CD4-positive, alpha-beta T cell (primary cell): ENCODE measurements at places on chromosomes 11 and 22.

DNA sequence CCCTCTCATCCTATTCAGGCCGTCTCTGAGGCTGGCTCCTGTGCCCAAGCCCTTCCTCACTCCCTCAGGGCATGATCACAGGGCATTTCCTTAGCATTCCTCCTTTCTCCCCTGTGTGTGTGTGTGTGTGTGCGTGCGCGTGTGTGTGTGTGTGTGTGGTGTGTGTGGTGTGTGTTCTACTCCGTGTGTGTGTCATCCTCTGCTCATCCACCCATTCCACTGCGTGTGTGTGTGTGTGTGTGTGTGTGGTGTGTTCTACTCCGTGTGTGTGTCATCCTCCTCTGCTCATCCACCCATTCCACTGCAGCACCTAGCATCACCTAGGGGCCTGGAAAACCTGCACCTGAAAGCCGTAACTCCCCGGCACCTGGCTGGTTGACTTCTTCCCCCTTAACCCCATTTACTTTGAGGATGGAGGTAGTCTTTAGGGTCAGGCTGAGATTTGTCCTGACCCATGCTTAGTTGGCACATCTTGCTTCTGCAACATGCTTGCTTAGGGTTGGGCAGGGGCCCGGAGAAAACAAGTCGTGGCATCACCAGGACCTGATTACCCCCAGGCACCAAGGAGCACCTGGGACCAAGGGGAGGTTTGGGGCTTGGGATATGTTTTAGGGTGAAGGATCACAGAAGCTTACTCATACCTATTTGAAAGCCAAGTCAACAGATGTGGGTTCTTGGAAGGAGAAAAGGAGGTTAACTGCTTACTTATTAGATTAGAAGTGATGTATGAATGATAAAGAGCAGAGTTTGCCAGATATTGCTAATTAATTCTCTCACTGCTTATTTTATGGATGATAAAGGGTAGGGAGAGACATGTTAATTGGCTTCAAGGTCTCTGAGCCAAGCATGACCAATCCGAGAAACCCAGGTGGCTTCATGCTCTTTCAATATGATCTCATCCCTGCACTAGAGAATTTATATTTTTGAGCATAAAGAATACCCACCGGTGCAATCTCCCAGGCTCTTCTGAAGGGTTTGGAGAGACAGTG is 18.9 kb downstream of the TIMP3 start:
- DNase-seq, result no peak

- DNase-seq, result no peak
Measured at GRCh38 chr11:82871646-82872045, 28.6 kb downstream of the PRCP start.

DNA sequence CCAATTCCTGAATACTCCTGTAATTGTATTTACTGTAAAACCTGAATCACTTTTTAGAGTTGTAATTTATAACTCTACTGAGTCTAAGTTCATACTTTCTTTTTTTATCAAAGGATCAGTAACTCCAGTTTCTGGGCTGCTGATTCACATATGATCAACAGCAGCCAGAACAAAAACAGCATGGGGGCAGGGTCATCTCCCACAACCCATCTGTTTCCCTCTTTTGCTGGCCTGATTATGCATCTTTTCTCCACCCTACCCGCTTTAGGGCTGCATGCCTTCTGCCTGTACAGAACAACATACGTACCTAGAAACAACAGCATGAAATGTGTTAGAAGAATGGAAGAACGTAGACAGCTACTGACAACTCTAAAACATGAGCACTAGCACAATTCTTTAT is 76.0 kb downstream of the MRTFA start:
- DNase-seq, result no peak

DNA sequence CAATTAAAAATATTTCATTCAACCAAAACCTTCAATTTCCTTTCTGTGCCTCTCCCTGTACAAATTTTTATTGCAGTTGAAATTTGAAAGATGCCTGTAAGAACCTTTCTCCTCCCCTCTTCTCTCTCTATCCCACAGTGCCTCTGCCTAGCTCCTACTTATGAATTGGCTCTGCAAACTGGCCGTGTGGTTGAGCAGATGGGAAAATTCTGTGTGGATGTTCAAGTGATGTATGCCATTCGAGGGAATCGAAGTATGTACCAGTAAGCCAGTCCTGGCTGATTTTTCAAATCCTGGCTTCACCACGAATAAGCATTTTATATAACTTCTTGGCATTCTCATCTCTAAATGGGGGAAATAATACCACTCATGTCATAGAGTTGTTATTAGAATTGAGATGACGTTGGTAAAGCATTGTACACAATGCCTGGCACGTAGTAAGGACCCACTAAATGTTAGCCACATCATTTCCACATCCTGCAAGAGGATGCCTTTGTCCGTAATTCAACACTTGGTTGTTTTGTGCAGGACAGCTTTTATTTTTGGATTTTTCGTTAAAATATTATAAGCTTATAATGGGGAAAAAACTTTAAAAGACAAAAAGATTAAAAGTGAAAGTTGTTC is 6.0 kb downstream of the DDX25 start:
- DNase-seq, result no peak

GRCh38 chr11:119754656-119755355 is 25.8 kb upstream of the NECTIN1 start:
- DNase-seq, result no peak

- DNase-seq, result no peak
Measured at GRCh38 chr11:68683121-68683520, 1.2 kb upstream of the GAL start.

- DNase-seq, result no peak
Measured at GRCh38 chr11:22725079-22725478, 58.7 kb downstream of the GAS2 start.

DNA sequence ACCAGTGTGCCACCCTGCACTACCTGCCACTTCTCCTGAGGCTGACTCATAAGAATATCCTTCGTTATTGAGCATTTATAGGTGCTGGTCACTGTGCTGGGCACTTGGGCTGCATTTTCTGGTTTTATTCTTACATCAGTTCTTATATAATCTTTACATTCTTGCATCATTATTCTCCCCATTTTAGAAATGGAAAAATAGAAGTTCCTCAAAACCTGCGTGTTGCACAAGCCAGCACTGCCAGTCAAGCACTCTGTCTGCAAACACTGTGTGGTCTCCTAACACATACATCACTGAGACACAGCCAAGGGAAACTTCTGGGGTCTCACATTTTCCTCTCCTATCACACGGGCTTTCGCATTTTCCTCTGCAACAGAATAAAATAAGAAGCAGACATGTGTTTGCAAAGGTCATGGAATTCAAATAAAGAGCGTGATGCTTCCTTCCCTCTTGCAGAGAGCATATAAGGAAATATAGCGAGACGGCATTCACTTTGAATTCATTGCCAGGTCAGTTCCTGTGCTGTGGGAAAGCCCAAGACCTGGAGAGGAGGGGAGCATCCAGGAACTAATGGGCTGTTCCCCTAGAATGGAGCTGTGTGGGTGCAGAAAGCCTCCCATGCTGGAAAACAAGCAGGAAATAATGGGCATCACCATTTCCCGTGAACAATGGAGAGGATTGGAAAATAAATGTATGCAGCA is 73.9 kb upstream of the SEZ6L start:
- no peak for DNase-seq

- no peak for DNase-seq
Measured at GRCh38 chr11:125955856-125956255, 10.0 kb downstream of the VSIG10L2 start.

DNA sequence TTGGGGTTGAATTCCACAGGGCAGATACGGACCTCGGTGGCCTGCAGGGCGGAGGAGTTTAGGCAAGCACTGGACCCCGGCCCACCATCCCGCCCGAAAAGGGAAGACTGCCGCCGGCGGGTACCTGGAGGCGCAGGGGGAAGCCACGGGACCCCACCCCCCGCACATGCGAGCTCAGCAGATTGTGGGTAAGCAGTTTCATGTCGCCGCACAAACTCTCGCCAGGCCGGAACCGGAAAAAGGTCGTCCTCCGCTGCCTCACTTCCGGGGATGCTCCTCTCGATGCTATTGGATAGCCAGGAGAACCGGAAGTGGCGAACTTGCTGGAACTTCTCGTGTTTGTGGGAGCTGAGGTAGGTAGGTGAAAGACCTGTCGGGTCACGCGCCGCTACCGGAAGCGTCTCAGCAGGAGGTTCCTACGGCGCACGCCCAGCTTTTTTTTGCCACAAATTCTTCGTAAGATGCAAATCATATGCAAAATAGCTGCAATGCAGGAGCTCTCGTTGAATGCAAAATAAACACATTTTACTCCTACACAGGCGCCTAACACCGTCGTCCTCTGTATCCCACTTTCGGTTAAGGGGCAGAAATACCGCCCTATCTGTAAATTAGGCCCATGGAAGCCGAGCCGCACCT is at the start of gene TRMT112:
TSS of gene TRMT112 (minus strand) at position 235 of the 636 bp plus-strand sequence. CDS start at position 202, 33 bp downstream.
- peak; percentile 91 for DNase-seq

- DNase-seq, result no peak
Measured at GRCh38 chr11:60482361-60482760, 10.2 kb upstream of the MS4A12 start.

- no peak for DNase-seq
Measured at GRCh38 chr11:74696939-74697675, 34.1 kb downstream of the CHRDL2 start.

DNA sequence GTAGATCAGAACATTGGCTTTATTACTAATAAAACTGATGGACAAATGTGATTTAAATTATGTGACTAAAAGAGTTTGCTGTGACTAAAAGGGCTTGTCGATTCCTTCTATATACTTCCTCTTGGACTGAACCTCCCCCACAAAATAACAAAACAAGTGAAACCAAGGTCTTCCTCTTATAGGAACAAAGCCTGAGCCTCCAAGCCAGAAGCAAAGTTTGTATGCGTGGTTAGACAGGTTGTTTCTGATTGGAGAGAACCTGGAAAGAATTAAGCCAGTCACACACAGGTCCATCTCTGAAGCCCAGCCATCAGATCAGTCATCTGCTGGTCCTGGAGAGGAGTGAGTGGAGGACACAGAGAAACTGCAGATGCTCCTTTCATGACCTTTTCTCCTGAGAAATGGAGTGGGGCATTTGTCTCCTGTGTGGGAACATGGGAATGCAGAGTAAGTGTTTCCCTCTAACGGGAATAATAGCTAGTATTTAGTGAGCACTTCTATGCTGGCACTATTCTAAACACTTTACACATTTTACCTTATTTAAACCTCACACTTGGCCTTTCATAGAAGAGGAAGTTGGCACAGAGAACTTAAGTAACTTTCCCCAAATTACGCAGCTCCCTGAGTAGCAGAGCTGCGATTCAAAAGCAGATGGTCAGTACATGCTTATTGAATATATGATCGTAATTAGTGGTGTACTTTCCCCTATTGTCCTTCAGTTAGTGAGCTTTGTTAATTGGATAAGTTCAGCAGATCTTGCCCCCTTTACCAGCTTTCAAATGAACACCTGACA is 77.1 kb downstream of the UVRAG start:
- DNase-seq, result no peak

- no peak for DNase-seq
Measured at GRCh38 chr11:98771791-98772190, 249.0 kb upstream of the CNTN5 start.

- no peak for DNase-seq
Measured at GRCh38 chr11:12220305-12220704, 109.9 kb downstream of the MICAL2 start.

- peak; percentile 31 for DNase-seq
Measured at GRCh38 chr22:46547883-46548244, 10.4 kb upstream of the CELSR1 start.

GRCh38 chr11:123217897-123218296 is 22.8 kb upstream of the CLMP start:
- DNase-seq, result no peak

DNA sequence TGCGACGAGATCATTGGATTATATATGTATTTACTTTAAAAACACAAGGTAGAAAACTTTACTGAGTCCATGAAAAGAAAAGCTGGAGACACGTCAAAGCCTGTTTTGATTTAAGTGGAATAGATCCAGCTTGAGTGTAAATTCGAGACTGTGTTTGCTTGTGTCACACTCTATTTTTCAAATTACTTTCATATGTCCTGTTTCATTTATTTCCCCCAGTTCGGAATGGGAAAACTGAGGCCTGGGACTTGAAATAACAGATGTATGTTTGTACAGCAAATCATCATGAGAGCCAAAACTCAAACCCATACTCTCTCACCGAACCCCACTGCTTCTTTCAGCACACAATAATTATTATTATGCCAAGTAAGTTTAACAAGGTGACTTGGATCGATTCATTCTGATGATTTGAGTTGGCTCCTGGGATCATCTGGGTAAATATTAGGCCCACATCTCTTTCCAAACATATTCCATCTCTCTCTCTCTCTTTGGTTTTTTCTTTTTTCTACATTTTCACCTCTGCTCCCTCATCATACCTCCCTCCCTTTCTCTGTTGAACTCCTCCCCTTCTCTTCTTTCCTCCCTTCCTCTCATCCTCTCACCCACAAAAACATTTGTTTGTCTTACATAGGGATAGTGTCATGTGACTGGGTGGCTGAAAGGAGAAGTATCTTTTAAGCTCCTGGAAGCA is 21.2 kb downstream of the FZD4 start:
- no peak for DNase-seq

GRCh38 chr11:120062561-120062930 is 75.4 kb downstream of the TRIM29 start:
- no peak for DNase-seq

GRCh38 chr11:116231543-116231942 is 541.2 kb downstream of the BUD13 start:
- no peak for DNase-seq

GRCh38 chr11:62352355-62353336 is 15.4 kb downstream of the ASRGL1 start:
- no peak for DNase-seq

DNA sequence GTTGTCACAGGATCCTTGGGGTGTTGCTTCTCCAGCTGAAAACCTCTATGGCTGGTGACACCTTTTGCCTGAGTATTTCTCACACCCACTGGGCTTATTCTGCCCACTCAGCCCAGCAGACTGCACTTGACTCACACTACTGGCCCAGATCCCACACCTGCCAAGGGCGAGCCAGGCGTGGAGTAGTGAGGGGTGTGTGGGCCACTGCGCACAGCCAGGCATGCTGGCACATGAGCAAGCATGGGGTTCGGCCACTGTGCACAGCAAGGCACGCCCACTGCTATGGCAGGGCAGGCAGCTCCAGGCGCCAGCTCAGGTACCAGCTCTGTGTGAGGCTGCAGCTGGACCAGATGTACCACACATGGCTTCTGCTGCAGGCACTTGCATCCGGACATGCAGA is 116.5 kb upstream of the MTNR1B start:
- no peak for DNase-seq

DNA sequence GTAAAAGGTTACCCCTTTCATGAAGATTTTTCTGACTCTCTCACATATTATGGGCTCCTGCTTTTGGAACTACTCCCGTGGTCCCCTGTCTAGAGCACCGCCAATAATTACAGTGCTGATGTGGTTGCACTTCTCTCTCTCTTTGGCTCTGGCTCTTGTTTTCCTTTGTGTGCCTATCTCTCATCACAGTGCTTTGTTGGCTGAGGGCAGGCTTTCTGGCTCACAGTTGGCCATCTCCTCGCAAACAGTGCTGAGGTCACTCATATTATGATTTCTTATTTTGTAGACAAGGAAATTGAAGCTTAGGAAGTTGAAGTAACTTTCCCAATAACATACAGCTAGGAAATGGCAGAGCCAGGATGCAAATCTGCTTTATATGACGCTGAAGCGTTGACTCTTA is 192.5 kb downstream of the DDX10 start:
- no peak for DNase-seq

- DNase-seq, result no peak
Measured at GRCh38 chr11:130645164-130645842, 196.9 kb downstream of the ADAMTS15 start.

- DNase-seq, result no peak
Measured at GRCh38 chr11:105490333-105490732, 119.5 kb upstream of the GRIA4 start.

- no peak for DNase-seq
Measured at GRCh38 chr11:108559340-108559739, 34.2 kb downstream of the EXPH5 start.
